HFFc6 (cell line): ENCODE measurements at places on chromosomes 2 and 18. TPM values are rescaled to one million over a fixed set of nuclear protein-coding genes. Genes with fewer than 3 reads are reported as not detected.
A peak's percentile ranks its signal among the peaks of the same experiment; 100 is the strongest.

- DNase-seq: no peak
Measured at GRCh38 chr2:171004363-171004762, 75.3 kb downstream of the GORASP2 start.

- DNase-seq: peak; percentile 78
Measured at GRCh38 chr2:85846411-85846810, 42.4 kb downstream of the ST3GAL5 start.

DNA sequence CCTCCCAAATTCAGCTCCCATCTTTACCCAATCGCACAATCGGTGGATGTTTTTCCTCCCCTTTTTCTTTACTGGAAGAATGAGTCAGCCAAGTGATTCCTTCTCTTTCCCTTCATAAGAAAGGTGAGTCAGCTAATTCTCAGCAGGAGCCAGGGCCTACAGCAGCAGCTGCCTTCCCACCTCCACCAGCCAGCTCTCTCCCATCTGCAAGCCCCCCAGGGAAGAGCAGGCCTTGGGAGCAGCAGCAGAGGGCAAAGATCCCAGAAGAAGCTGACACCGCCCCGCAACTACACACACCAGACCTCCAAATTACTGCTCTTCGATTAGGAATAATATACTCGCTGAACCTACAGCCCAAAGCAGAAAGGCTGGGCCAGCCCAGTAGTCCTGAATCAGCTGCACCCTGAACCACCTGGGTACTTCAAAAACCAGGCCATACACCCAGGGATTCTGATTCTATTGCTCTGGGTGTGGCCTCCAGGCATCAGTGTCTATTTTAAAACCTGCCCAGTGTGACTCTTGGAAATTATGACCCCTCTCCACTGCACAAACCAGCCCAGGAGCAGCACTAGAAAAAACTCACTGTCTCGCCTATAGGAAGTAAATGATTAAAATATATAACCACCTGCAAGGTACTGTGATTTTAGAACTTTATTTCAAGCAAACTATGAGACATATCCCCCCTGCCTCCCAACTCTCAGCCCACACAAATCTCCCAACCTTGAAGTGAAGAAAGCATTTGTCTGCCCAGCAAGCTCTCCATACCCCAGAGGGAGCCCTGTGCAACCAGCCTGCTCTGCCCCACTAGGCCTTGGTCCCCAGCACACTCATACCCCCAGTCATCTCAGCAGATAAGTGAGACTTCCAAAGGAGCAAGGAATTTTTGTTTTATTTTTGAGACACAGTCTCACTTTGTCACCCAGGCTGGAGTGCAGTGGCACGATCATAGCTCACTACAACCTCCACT lies 7.3 kb downstream of the SFXN5 start:
- DNase-seq: peak; percentile 79

DNA sequence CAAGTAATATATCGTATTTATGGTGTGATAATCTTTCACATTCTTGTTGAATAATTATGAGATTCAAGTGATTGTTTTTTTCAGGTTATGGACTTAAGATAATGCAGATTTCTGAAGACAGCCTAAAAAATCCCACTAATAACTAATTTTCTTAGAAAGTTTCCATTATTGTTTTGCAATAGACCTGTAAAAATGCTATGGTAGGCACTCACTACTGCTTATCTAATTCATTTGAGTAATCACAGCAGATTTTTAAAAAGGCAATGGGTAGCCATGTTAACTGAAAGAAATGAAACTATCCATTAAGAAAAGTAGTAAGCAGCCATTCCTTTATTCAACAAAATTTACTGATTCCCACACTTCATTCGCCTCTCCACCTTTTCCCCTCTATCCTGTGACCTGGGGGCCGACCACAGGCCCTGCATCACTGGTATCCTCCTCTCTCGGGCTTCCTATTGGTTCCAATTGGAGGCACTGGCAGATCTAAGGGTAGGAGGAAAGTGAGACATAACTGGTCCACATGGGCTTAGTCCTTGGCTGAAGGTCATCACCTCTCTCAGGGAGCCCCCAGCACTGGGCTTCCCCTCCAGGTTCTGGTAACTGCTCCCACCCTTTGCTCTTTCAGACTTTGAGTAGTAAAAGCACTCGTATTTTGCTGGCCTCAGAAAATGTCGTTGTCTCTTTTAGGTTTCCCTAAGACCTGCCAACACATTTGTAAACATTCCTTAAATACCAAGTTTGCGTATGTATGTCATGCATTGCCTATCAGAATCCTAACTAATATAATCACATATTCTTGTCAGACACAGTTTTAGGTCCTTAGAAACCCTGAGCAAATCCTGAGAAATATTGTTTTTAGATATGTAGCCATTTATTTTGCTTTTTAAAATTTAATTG lies 18.5 kb downstream of the RBMS1 start:
- DNase-seq: no peak

DNA sequence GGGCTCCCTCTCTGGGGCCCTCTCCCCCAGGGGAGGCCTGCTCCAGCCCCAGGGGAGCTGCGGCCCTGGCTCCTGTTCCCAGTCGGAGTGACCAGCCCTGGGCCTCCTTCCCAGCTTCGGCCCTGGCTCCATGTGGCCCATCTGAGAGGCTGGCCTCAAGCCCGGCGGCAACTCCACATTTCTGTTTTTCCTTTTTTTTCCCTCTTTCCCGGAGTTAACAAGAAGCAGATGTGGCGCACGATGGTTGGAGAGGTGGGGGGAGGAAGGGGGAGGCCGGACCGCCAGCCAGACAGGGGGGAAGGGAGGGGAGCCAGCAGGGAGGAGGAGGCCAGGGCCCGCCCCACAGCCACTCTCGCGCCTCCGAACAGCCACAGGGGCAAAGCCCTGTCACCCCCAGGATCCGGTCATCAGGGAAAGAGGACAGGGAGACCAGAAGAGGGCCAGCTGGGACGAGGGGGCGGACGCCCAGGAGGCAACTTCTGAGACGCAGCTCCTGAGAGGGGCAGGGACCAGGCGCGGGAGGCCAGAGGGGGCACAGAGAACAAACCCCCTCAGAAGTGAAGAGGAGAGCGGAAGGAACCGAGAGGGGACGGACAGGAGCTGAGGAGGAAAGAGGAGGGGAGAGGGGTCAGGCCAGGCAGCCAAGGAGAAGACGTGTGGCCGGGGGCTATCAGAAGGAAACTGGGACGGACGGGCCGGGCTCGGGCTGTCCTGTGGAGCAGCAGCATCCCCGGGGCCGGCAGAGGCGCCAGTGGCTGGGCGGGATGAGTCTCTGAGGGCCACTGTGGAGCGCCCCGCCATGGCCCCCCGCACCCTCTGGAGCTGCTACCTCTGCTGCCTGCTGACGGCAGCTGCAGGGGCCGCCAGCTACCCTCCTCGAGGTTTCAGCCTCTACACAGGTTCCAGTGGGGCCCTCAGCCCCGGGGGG lies at the start of gene EMILIN1:
TSS of gene EMILIN1 (plus strand) at position 349 of the 928 bp plus-strand sequence. CDS start at position 800, 451 bp downstream.
- peak; percentile 89 for DNase-seq

GRCh38 chr2:172580544-172580943 lies 24.7 kb downstream of the PDK1 start:
- no peak for DNase-seq

DNA sequence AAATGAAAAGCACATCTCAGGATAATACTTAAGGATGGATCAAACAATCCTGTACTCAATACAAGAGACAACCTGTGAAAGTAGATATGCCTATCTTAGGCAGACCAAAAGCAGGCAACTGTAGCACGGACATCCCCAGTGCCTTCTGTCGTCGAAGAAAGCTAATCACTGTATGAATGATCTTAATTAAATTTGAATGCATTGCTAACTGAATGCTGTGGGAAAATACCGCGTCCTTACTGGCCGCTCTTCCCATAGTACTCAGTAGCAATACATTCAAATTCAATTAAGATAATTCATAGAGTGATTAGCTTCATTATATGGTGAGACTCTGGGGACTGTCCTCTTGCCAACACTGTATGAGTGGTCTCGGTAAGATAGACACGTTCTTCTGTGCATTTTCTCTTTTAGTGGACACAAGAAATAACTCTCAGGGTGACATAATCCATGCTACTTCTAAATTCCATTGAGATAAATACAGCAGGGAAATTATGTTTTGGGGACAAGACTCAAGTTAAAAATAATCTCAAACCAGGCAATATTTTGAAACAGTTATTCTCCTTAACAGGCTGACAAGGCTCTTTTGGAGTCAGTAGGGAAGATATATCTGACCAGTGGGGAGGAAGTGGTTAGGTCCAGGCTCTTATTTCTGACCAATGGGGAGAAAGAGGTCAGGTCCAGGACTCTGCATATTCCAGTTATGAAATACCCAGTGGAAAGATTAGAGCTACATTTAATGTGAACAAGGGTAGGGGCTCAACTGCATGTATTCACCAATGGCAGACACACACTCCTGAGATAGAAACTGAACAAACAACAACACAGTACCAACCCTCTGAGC lies 97.3 kb downstream of the DOCK10 start:
- no peak for DNase-seq

GRCh38 chr18:6579486-6579885 lies 150.0 kb upstream of the ARHGAP28 start:
- no peak for DNase-seq

- no peak for DNase-seq
Measured at GRCh38 chr18:21184396-21184996, 57.5 kb upstream of the GREB1L start.

DNA sequence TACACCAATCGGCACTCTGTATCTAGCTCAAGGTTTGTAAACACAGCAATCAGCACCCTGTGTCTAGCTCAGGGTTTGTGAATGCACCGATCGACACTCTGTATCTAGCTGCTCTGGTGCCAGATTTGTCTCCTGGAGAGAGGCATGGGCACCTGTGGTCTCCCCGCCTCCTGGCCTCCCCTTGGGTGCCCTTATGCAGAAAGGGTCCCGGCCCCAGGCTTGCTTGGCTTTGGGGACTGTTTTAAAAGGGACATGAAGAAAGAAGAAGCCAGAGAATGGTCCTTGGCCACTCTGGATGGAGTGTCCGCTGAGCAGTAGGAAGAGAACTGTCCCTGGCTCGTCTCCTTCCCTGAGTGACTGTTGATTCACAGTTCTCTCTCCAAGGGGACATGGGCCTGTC lies 11.5 kb upstream of the ALPP start:
- no peak for DNase-seq

DNA sequence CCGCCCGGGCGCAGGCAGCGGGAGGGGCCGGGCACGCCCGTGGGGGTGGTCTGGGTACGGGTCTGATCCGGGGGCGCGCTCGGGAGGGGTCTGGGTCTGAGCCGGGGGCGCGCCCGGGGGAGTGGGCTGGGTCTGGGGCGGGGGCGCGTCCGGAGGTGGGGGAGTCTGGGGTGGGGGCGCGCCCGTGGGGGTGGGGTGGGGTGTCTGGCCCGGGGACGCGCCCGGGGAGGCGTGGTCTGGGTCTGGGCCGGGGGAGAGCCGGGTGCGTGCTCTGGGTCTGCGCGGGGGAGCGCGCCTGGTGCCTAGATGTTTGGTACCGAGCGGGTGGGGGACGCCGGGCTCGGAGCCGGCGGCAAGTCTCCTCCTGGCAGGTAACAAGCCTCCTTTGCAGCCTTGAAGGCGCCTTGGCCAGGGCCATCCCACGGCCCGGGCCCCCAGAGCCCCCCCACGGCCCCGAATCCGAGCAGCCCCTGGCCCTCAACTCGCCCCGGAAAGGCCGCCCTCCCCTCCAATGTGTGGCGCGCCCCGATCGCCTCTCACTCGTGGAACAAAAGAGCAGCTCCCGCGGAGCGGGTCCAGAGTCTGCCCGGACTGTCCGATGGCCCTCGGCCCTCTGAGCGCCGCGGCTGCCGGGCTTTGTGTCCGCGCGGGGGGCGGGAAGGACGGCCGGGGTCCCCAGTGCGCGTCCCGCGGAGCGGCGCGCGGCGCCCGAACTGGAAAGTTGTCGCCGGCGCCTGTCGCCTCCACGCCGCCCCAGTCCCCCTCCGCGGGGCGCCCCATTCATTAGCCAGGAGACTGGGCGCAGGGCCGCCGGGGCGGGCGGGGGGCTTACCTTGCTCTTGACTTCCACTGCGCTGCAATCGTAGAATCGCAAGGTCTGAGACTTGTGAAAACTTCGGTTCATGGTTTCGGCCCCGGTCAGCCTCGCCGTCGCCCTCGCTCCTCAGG lies 595 bp downstream of the PARD6G start:
- DNase-seq: no peak

DNA sequence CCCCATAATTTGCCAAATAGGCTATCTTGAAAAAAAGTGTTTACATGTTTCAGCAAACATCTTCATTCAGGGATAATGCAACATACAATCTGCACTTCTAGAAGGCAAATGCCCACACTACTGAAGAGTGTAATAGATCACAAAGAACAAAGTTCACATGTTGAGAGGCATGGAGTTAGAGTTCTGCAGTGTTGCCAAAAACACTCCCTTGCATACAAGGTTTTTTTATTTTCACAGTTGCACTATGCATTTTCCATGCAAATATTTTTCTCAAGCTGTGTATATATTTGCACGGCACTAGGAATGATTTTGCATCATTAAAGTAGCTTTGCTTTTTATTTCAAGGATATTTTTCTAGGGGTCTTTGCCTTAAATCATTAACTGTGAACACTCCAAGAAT lies 409.9 kb downstream of the THSD7B start:
- DNase-seq: no peak

GRCh38 chr2:80670763-80671162 lies 366.2 kb upstream of the LRRTM1 start:
- no peak for DNase-seq

- DNase-seq: no peak
Measured at GRCh38 chr2:152577579-152577978, 139.7 kb downstream of the PRPF40A start.

DNA sequence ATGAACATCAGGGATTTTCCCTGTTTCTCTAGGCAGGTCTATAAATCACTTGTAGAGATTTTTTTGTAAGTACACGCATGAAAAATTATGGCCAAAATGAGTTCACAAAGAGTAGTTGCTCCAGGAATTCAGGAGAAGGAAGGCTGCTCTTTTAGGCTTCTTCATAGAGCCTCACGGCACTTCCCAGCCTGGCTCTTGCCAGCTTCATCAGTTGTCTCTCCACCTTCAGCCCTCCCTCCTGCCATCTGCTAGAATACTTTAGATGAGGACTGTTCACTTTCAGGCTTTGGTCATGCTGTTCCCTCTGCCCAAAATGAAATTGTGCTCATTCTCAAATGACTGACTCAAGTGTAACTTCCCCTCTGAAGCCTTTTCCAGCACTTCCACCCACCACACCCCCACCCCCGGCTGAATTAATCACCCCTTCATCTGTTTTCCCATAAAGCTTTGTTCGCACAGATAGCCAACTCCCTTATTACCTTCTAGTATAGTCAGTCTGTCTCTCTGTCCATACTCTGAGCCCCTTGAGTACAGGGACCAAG lies 1.8 kb upstream of the ABCA12 start:
- no peak for DNase-seq

- no peak for DNase-seq
Measured at GRCh38 chr2:178193496-178193822, 853 bp upstream of the OSBPL6 start.

DNA sequence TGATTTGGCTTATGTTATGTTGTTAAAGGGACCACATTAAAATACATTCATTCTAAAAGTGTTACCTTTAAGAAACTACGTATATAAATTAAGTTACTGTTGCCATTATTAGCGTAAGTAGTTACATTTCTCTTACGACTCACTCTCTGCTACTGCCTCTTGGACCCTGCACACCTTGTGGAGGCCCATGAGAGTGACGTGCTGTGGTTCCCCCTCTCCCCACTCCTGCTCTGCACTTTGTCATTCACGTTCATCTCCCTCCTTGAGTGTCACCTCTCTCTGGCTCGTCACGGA lies 830 bp upstream of the MERTK start:
- no peak for DNase-seq

GRCh38 chr2:120852200-120852815 lies 116.6 kb downstream of the GLI2 start:
- DNase-seq: no peak

The WDR12 gene
- 47.6 to 66.8 TPM (median 59.4 TPM) in 3 replicates for total RNA-seq

The FBXO36 gene
- total RNA-seq: 1.7 and 2.0 TPM in 2 replicates

The GRHL1 gene
- total RNA-seq: 0.42 and 0.71 TPM in 2 replicates

The STK36 gene
- 23.8 to 32.6 TPM (median 30.7 TPM) in 3 replicates for total RNA-seq

The SLC23A3 gene
- 0.36 to 0.89 TPM (median 0.77 TPM) in 3 replicates for total RNA-seq

The INHBB gene
- total RNA-seq: 0.44 to 0.94 TPM (median 0.61 TPM) in 3 replicates

The CTNNA2 gene
- total RNA-seq: not detected in 3 replicates

The CCDC141 gene
- total RNA-seq: 0.05 TPM in 1 of 3 replicates, not detected in the others
